ENCODE measurements at places on chromosomes 16 and 17.

DNA sequence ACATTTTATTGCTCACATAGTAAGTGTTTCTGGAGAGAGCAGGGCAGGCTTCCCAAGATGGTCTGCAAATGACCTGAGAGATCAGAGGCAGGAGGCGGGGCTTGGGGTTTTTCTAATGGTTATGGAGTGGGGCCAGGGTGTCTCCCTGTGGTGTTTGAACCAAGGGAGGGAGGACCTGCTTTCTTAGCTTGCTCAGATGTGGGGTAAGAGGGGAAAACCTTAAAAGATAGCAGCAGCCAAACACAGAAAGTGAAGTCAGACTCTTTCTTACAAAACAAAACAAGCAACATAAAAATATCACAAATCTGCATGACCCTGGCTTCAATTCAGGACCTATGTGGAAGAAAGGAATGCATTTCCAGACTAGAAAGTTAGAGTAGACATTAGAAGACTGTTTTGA lies 22.9 kb upstream of the DNAJA2 start:
- no peak for DNase-seq

- no peak for DNase-seq
Observed at GRCh38 chr16:84479716-84480450, 24.6 kb downstream of the MEAK7 start.

GRCh38 chr17:64413513-64413912 lies 22.9 kb upstream of the PECAM1 start:
- no peak for DNase-seq

GRCh38 chr17:36085765-36086164 lies 4.2 kb downstream of the CCL3 start:
- DNase-seq, result peak; percentile 26

DNA sequence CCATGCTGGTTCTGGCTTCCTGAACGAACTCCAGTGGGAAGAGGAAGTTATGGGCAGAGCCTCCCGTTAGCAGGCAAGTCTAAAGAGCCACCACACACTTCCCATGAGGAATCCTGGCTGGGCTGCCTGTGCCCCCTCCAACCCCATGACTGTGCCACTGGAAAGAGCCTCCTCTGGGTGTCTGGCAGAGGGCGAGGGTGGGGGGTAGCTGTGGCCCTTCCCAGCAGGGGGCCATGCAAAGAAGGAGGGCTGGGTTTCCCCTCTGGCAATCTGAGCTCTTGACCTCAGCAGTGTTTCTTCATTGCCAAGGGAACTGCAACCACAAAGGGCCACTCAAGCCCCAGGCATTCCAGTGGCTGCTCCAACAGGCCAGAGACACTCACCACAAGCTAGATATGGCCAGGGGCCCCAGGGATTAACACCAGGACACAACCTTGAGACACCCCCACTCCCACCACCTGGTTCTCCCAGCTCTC lies 1.7 kb upstream of the RRAD start:
- DNase-seq, result no peak

DNA sequence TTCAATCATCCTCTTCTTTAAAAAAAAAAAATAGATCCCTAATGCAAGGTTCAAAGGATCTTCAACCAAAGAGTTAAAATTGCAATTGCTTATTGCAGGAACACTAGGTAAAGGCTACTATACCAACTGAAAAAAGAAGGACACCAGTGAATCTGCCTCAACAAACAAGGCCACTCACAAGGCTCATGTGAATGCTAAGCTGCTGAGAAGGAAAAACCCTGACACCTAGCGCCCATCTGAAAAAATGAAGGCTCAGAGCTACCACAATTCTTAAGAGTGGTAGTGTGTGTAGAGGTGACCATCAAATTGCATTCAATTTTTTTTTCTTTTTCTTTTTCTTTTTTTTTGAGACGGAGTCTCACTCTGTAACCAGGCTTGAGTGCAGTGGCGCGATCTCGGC lies 201.6 kb upstream of the C17orf78 start:
- no peak for DNase-seq

GRCh38 chr17:40915721-40916256 lies 21.7 kb downstream of the KRT23 start:
- DNase-seq, result no peak

GRCh38 chr17:73156887-73157520 lies 7.8 kb upstream of the SSTR2 start:
- no peak for DNase-seq

- no peak for DNase-seq
Observed at GRCh38 chr17:6775871-6776405, at the start of gene FBXO39. Gene FBXO39, plus strand, starts transcription at chr17:6776215. Its CDS starts 3,654 bp downstream, at chr17:6779869.

DNA sequence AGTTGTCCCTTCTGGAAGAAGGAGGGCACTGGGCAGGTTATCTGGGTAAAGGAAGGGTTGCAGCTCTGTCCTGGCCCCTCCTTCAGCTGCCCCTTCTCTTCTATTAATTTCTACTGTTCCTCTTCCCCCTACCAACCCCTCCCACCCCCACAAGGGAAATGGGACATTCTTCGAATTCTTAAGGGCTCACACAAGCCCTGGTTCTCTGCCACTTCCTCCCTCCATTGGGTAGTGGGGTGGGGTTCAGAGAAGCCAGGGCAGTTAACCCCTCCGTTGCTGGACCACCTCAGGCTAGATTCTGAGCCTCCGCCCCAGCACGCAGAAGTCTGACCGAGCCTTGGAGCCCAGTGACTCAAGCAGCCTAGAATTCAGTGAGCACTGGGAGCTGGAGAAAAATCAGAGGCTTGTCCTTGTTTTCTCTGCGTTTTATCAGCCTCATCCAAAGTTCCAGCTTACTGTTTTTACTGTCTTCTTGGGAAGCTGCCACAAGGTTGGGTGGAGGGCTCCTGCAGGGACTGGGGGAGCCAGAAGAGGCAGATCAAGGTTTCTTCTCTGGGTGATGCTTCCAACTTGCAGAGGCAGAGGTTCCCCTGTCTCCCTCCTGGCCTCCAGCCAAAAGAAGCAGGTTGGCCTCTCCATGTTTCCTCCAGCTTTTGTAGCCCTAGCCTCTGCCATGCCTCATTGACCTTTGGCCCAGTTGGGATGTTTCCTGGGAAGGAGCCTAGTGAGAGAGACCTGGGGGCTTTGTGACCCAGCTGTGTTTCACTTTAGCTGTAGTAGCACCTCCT lies 10.2 kb downstream of the LASP1 start:
- no peak for DNase-seq

DNA sequence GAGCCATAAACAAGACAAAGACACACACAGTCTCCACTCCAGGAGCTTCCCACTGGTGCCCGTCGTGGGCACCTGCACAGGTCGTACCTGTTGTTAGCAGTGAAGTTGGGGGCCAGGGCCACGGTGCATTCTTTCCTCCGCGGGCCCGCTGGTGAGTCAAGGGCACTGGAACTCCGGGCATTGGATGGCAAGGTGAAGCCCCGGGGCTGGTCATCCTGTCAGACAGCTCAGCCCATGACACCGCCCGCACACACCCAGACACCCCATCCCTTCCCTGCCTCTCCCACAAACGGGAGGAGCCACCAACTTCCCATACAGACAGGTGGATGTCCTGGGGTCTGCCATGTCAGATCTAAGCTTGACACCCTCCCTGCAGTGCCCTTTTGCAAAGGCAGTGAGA lies 16.1 kb downstream of the CEP131 start:
- no peak for DNase-seq

Data from CD4-positive, alpha-beta T cell treated with Interleukin-2 at 100 ng/mL for 4 hours (primary cell).